ENCODE measurements at places on chromosomes 11 and 22.

- DNase-seq = no peak
These were observed 6.2 kb downstream of the KCNQ1OT1 start for GRCh38 chr11:2693271-2694261.

DNA sequence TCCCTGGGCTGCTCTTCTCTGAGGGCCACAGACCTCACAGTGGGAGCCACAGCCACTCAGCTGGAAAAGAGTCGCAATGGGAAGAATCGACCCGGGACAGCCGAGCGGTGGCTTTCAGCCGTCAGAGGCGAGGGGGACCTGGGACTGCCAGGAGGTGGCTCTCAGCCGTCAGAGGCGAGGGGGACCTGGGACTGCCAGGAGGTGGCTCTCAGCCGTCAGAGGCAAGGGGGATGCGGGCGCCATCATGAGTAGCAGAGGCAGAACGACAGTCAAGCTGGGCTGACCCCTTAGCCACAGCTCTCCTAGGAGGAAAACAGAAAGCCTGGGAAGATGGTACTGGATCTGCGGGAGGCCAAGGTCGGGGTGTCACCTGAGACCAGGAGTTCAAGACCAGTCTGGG is 14.9 kb upstream of the MUC2 start:
- no peak for DNase-seq

DNA sequence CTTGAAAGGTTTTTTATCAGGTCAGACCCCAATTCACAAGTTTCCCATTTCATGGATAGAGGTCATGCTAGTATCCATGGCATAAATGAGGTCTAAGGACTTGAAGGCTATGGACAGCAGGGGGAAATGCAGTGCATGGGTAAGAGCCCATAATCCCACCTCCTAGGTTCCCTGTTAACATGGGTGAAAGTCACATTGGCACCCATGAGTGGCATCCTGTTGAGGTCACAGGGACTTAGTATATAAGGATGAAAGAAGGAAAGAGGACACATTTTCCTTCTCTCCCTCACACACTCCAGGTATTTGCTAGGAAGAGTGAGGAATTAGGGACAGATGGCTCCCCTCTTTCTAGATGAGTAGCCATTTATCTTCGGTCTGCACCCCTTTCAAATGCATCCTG is 9.4 kb upstream of the GLYAT start:
- DNase-seq = no peak

GRCh38 chr22:40512426-40513136 is 123.9 kb downstream of the MRTFA start:
- DNase-seq = peak; percentile 98

- DNase-seq = no peak
These were observed 20.5 kb downstream of the KCNJ5 start for GRCh38 chr11:128911701-128912100.

DNA sequence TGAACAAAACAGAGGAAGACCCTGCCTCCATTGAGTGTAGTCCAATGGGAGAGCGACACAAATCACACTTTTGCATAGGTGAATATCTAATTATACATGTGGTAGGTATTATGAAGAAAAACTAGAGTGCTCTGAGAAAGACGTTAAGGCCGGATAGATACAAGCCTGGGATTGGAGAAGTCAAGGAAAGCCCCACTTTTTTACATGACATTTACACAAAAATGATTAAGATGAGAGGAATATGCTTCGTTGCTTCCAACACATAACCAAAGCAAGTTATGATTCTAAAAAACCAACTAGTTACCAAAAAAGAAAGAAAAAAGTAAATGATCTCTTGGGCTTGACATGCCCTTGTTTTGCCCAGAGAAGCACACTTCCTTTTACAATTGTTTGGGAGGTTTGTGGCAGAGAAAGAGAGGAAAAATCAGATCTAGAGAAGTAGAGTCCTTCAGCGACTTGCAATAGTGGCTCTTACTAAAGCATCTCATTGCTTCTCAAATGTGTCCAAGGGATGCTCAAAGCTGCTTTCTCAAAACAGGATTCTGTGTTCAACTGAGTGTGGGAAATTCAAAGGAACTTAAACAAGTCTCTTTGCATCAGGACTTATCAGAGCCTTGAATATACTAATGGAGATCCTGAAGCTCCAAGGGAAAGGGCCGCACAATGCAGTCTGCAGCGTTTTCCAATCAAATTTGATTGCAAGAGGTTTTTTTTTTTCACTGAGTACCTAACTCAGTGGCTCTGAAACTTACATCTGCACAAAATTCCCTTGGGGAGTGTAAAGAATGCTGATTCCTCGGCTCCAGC is 38.8 kb downstream of the FLI1 start:
- DNase-seq = no peak

DNA sequence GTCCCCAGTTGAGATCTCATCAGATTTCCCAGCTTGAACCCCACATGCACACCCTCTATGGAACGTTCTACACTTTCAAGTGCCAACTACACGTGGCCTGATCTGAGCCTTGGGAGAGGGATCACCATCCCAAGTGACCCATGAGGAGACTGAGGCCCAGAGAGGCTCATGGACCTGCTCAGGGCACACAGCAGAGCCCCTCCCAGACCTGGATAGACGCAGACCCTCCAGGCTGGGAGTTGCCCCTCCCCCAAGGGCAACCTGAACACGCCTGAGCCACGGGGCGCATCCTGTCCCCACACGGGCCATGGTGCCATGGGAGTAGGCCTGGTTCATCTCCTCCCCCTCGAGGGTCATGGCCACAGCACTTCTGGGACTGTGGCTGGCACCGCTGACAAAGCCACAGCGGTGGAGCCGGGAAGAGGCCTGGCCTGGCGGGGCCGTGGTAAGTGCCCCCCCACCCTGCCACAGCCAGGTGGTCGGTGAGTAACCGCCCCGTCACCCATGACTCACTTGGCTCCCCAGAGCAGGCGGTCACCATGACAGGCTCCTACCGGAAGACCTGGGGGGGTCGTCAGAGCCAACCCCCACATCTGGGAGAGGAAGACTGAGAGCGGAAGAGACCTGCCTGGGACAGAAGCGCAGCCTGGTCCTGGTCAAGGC is 8.1 kb downstream of the WNT7B start:
- no peak for DNase-seq

GRCh38 chr11:100752371-100753171 is 65.5 kb downstream of the ARHGAP42 start:
- DNase-seq = no peak

DNA sequence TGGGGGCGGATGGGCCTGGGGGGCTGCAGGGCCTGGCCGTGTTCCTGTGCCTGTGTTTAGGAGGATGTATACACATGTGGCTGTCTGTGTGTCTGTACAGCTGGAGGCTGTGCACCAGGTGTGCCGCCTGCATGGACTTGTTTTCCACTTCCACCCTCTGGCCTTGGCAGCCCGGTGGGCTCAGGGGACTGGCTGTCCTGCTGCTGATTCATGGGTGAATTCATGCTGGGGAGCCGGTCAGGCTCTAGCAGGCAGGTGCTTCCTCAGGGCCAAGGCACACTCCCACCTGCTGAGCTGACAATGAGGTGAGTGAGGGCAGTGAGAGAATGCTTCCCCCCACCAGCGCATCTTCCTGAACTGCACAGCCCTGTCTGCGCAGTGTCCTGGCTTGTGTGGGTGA is 88.4 kb downstream of the CCDC81 start:
- DNase-seq = no peak

DNA sequence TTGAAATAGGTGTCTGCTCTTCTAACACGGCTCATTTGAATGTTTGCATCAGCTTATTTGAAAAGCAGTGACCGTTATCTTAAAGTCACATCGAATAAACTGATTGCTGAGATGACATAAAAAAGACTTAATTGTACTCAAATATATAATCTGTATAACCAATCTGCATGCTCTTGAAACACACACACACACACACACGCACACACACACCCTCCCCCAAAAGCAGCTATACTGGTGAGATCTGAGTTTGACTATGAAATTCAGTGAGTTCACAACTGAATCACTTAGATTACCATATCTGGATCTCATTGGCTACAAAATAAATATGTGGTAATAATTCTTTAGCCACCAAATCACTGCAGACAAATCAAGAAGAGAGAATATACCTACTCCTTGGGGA is 3.8 kb upstream of the IFTAP start:
- DNase-seq = no peak

DNA sequence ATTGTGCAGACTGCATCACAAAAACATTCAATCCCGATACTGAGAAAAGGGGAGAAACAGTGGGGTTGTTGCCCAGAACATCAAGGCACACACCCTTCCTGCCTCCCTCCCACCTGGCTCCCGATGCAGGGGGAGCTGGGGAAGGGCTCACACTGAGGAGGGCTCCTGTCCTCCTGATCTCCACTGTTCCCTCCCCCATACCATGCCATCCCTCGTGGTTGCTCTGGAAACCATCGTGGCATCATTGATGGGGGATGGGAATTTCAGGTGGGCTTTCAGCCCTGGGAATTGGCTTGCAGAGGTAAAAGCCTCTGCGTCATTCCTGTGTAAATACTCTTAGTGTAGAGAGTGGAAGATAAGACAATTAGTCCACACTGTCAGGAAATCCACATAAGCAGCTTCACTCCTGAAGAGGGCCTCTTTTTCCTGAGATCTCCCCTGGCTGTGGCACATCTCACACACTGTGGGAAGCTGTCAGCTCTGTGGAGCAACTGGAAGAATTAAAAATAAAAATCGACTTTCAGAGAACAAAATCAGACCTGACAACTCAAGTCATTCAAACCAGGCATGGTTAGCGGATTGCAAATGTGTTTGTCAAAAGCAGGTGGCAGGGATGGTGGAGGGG is 176.0 kb downstream of the CHST1 start:
- DNase-seq = no peak

DNA sequence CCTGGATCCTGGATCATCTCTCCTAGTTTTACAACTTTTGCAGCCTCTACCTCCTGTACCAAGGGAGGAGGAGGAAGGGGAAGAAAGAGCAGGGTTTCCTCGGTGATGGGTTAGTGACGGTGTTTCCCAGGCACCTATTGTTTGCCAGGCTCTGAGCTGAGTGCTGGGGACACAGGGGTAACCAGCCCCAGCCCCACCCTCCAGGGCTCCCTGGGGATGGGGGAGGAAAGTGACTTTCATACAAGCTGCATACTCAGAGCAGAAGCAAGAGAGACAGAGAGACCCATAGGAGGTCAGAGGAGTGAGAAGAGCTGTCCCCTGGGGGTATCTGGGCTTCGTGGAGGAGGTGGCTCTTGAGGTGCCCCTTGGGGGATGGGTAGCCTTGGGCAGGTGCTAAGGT is 89.4 kb upstream of the THY1 start:
- no peak for DNase-seq

DNA sequence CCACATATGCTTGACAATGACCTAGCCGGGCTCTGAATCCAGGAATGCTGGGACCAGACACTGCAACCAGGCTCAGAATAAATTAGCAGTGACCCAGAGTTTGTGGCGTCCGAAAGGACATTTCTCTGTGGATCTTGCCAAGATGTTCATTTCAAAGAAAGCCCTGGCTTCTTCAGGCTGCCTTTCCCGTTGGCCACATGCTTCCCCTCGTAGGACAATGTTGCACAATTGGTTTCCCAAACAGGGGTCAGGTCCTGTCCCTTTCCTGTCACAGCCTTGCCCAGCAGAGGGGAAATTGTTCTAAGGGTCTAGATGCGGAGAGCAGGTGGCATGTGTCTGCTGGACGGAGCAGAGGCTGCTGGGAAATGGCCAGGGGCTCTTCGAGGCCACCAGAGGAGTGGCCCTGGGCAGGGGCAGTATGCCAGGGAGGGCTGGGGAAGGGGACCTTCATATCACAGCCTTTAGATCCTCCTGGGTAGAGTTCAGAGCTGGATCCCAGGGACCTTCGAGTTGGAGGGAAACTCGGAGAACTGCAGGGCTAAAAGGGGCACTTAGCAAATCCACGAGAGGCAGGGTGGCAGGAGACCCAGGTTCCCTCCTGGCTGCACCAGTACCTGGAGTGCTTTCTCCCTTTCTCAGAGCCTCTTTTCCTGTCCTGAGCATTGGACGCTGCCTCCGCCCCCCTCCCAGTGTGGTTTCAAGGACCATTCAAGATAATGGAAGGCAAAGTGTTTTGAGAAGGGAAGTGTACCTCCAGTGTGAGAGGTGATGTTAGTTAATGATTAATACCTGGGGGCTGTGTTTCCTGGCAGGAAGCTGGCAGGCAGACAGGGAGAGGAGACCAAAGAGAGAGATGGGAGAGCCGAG is 42.3 kb downstream of the C11orf96 start:
- no peak for DNase-seq

- no peak for DNase-seq
These were observed 8.6 kb downstream of the PHLDB1 start for GRCh38 chr11:118615976-118616371.

- peak; percentile 84 for DNase-seq
These were observed at the start of gene SPECC1L for GRCh38 chr22:24270556-24271385. Gene SPECC1L, plus strand, starts transcription at chr22:24270831. Its CDS starts 31,401 bp downstream, at chr22:24302232.

DNA sequence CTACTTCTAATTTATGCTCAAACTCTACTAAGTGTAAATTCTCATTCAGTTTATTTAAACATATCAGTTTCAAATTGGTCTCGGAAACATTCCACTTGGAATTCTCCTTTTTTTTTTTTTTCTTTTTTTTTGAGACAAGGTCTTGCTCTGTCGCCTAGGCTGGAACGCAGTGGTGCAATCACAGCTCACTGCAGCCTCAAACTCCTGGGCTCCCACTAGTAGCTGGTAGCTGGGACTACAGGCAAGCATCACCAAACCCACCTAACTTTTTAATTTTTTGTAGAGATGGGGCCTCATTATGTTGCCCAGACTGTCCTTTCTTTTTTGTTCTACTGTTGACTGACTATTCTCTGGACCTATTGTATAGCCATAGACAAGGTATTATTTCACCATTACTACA is 33.3 kb upstream of the CCDC81 start:
- DNase-seq = no peak

- DNase-seq = no peak
These were observed 683.1 kb upstream of the ARHGAP42 start for GRCh38 chr11:100003985-100004384.

DNA sequence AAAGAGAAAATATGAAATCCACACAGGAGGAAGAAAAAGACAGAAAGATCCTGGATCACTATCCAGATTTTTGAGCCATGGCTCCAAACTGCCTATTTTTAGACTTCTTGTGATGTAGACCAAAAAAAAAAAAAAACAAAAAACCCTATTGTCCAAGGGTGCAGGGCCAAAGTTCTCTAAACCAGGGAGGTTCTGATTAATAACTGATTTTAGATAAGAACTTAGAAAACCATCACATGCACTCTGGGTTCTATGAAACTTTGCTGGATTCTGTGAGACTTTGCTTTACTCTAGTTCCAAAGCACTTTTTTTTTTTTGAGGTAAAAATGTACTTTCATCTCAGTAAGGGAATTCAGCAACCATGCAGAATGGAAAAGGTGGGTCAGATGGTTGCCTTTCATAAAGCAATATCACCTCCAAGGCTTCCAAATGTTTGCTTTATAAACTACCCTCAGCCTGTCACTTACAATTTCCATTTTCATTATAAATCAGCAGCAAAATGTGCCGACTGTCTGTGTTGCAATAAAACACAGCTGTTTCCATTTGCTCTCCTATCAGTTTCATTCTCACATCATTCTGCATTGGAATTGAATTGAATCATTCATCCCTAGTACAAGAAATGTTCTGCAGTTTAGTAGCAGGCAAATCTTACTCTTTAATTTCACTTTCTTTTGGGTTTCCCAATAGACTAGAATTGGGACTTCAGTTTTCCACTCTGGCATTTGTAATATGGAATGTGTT is 1584.3 kb upstream of the RAG2 start:
- DNase-seq = no peak
